ENCODE measurements at places on chromosomes 12 and 14.

DNA sequence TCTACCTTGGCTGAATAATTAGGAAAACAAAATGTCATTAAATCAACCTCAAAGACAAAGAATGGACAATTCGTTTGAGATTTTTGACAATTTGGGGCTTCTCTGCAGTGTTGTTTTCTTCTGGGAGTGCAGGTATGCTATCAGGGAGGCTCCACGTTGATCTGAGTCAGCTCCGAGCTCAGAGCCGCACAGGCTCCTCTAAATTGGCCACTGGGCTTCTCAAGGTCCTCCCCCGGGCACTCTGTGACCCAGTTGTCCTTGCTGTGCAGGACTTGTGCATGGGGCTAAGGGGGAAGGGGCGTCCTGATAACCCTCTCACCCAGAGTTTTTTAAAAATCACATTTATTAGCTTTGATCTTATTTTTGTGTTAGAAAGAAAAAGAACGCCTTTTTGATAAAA, 52.7 kb downstream of the TBX3 start:
- no peak for DNase-seq

DNA sequence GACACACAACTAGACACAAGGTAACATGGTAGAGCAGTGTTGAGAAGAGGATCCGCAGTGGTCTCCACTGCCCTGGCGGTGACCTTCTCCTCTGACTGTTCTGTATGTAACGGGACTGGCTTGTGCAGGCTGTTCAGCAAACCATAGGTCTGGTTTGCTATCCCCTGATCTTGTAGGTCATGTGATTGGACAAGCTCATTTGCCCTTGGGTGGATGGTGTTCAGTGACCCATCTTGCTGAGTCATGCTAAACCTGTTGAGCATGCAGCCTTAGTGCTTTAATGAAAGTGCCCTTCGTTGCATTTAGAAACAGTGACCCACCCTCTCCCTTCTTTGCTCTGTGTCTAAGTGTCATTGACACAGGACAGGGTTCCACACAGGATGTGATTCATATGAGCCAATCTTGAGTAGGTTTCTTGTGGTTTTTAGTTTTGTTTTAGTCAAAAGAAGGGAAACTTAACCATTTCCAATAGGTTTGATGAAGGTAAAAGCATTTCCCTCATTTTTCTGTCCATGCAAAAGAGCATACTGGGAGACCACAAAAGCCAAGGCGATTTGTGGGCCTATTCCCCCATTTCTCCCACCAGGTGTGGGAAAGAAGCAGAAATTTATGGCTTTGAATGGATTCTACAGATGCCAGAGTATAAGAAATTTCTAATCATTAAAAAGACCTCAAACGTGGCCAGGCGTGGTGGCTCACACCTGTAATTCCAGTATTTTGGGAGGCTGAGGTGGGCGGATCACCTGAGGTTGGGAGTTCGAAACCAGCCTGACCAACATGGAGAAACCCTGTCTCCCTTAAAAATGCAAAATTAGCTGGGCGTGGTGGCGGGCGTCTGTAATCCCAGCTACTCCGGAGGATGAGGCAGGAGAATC, 32.6 kb upstream of the HIF1A start:
- no peak for DNase-seq

DNA sequence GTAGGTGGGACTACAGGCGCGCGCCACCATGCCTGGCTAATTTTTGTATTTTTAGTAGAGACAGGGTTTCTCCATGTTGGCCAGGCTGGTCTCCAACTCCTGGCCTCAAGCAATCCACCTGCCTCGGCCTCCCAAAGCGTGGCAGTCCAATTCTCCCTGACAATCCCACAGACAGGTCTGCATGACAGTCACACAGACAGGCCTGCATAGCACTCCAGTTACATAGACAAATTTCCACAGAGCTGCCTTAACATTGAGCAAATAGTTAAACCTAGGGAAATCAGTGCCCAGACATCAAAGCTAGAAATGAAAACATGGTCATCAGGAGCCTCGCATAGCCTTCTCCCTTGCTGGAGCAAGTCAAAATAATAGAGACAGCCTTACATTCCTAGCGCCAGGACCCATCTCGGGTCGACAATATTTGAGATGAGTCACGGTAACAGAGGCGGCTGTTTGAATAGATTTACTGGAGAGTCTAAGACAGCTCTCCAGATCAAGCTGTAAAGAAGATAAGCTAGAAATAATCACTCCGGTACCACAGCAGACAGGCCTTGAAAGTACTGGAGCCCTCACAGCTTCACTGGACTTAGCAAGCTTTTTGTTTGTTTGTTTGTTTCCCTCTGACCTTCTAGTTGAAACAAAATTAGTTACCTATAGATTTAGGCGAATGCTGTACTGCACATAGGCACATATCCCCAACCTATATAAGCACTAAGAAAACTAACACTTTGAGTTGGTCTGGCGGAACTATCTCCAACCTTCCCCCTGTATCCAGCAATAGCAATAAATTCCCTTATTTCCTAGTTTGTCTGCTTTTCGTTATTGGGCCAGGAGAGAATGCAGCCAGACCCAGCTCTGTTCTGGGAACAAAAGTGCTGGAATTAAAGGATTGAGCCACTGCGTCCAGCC, 23.8 kb upstream of the PYROXD1 start:
- DNase-seq = no peak

- no peak for DNase-seq
Measured at GRCh38 chr14:96423446-96424108, 31.6 kb downstream of the AK7 start.

DNA sequence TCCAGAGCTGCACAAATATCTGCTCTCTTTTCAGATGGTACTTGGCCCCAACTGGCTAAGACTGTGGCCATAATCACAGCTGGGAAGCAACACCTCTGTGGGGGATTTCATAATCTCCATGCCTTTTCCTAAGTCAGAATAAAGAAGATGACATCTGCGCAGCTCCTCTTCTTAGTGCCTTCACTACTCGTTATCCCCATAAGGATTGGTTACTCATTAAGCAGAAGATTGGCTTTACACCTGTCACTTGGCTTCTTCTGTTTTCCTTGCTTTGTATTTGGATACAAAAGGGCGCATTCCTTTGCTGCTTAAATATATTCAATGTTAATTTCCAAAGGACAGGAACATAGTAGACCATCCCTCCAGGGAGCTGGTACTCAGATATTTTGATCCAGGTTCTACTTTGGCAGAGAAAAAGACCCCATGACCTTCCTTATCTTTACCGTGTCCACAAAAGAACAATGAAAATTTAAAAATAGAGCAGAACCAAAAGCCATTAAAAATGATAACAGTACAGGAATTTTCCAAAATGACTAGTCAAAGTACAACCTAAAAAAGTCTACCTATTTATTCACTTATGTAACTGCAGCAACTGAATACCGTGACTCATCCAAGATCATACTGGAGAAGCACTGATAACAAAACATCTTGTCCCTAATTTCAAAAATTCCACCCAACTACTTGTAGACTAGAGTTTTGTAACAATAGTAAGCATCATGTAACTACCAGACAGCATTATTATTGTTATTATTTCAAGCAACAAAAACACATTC, 352.3 kb upstream of the TMPO start:
- DNase-seq = no peak

DNA sequence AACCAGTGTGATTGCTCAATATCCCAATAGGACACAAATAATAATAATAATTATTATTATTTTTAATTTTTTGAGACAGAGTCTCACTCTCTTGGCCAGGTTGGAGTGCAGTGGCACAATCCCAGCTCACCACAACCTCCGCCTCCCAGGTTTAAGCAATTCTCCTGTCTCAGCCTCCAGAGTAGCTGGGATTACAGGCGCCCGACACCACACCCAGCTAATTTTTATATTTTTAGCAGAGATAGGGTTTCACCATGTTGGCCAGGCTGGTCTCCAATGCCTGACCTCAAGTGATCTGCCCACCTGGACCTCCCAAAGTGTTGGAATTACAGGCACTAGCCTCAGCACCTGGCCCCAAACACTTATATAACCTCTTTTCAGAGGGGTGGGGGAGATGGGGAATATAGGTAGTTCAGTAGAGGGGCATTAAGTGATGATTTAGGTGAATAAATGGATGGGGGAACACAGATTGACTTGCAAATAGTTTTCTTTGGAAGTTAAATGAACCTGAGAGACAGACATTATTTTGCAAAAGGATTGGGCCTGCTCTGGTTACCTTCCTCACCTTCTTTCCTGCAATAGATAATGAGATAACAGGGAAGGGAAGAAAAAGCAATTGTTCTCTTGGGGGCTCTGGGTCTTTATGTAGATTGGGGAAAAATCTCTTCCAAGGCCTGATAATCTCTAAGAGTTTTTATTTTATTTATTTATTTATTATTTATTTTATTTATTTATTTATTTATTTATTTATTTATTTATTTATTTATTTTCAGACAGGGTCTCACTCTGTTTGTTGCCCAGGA, 57.7 kb downstream of the RESF1 start:
- peak; percentile 24 for DNase-seq

DNA sequence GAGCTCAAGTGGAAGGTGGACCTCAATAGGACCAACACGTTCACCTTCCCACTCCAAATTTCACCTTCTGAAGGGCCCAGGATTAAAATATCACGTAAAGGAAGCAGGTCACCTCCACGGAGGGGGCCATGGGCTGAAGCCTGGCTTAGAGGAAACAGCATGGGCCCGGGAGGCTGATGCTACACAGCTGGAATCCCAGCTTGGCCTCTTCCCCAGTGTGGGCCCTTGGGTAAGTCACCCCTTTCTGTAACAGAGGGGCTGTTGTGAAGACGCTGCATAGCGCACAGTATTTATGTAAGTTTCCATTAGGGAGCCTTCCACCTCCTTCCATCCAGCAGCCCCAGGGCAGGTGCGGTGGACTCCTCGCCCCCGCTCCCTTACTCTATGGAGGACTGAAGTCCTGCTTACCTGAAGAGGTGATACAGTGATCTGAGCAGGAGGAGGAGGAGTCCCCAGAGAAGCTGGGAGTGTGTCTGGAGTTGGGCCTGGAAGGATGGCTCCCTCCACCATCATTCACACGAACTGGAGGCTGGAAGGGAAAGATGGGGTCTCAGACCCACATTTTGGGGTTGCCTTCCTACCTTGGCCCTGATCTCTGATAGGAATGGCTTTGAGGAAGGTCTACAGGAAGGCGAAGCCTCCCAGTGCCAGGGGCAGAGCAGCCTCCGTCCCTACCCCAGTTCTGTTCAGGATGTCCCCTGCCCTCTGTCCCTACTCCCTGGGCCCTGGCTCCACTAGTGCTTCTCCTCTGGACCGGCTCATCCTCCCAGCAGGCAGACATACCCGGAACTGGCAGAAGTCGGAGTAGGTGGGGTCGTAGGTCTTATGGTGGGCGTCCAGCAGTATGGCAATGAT, 37.2 kb upstream of the HDAC7 start:
- DNase-seq = no peak

DNA sequence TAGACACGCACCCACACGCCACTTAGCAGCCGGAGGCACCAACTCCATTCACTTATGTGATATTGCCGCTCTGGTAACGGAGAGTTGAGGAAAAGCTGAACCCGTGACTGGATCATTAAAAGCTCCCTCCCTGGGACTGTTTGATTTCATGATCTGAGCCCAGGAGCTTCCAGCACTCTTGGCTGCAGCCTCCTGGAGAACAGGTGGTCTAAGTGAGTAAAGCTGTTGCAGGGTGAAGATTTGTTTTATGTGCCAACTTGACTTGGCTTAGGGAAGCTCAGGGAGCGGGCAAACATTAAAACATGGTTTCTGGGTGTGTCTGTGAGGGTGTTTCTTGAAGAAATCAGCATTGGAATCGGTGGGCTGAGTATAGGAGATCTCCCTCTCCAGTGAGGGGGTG, 16.9 kb upstream of the TMEM132C start:
- no peak for DNase-seq

- DNase-seq = no peak
Measured at GRCh38 chr14:37816743-37817295, 221.4 kb downstream of the TTC6 start.

GRCh38 chr12:53097207-53097563, 282 bp upstream of the IGFBP6 start:
- DNase-seq = no peak

- DNase-seq = no peak
Measured at GRCh38 chr14:22386924-22387775, 201.9 kb downstream of the DAD1 start.

All from suprapubic skin (tissue), 4 donors.